Spleen (tissue), 13 donors: ENCODE measurements at places on chromosomes 13 and 19. TPM values are rescaled to one million over a fixed set of nuclear protein-coding genes. Genes with fewer than 3 reads are reported as not detected.

F7 gene
- not detected for total RNA-seq

IL12RB1 gene
- 28.7 TPM for total RNA-seq

MBD3L3 gene
- total RNA-seq = not detected

CACNA1A gene
- 1.6 TPM for total RNA-seq

FAM32A gene
- total RNA-seq = 69.1 TPM

PLPPR3 gene
- total RNA-seq = 0.79 TPM

GIPC3 gene
- 5.2 TPM for total RNA-seq

GRCh38 chr19:17933414-17934129, 757 bp downstream of the CCDC124 start:
- peaks cover 32% of the 10 kb centered on the region for H3K36me3 ChIP-seq
- no peak for DNase-seq
- peaks cover 9% of the 10 kb centered on the region for H3K4me1 ChIP-seq
- peak overlapping the region; percentile 94 for H3K27ac ChIP-seq

- no peak for DNase-seq
- no peaks in the 10 kb centered on the region for H3K36me3 ChIP-seq
- H3K4me1 ChIP-seq = no peaks in the 10 kb centered on the region
These were observed 516.8 kb downstream of the OLFM4 start for GRCh38 chr13:53545340-53545941.

GRCh38 chr13:32804673-32805230, 211.5 kb upstream of the KL start:
- H3K27ac ChIP-seq = no peak overlapping the region
- no peak for DNase-seq
- no peaks in the 10 kb centered on the region for H3K27me3 ChIP-seq
- H3K4me3 ChIP-seq = no peak overlapping the region
- H3K36me3 ChIP-seq = no peaks in the 10 kb centered on the region

GRCh38 chr13:51244637-51245405, 22.6 kb downstream of the FAM124A start:
- H3K4me3 ChIP-seq = no peak overlapping the region
- H3K27ac ChIP-seq = no peak overlapping the region
- peaks cover 5% of the 10 kb centered on the region for H3K36me3 ChIP-seq
- H3K4me1 ChIP-seq = no peaks in the 10 kb centered on the region
- no peak for DNase-seq
- H3K27me3 ChIP-seq = no peaks in the 10 kb centered on the region

DNA sequence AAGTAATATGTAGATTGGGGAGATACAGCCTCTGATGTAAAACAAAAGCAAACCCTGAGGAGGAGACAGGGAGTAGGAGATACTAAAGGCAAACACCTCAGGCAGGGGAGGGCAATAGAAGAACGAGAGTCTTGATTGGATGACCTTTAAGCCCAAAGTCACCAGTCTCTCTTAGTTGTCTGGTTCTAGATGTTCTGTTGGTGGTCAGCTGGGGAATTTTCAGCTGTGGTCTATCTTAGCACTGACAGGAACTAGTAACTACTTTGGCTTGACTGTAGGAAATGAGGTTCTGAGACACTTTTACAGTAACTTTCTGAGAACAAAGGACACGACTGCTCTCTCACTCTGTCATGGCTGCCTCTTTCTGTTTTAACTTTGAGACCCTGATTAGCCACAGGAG, 290.7 kb upstream of the MIR17HG start:
- H3K27ac ChIP-seq = no peak overlapping the region
- DNase-seq = no peak
- no peaks in the 10 kb centered on the region for H3K36me3 ChIP-seq
- H3K4me3 ChIP-seq = no peak overlapping the region

DNA sequence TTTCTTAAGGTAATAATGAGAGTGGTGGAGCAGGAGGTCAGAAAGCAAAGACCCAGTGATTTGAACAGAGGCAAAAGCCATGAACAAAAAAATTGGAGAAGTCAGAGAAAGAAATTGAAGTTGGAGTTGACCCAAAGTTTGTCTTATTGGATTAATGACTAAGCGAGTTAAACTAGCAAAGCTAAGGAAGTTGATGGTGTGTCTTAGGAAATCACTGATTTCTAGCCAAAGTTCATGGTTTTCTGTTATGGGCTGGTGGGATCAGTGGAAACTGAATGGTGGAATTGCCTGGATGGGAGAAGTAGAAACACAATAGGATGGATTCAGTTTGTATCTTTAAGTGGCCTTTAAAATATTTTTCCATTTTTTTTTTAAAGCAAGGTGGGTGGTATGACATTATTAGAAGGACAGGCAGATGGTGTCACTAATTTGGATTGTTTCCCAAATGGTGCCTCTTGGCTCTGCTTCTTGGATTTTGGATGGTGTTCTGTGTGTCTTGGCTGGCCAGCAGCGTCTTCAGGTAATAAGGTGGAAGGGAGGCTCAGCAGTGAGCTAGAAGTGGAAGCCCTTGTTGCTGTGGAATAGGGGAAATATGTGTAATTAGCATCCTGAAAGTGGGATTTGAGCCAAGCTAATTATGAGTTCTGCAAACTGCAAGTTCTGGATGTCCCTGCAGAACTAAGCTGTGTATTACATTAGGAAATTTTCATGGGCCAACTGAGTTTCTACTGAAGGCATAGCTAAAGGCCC, 302.9 kb downstream of the LMO7 start:
- no peak overlapping the region for H3K4me3 ChIP-seq
- H3K36me3 ChIP-seq = no peaks in the 10 kb centered on the region
- no peaks in the 10 kb centered on the region for H3K4me1 ChIP-seq
- no peak for DNase-seq

GRCh38 chr13:35694549-35695447, 218.3 kb upstream of the MAB21L1 start:
- H3K27me3 ChIP-seq = no peaks in the 10 kb centered on the region
- no peaks in the 10 kb centered on the region for H3K36me3 ChIP-seq
- no peaks in the 10 kb centered on the region for H3K4me1 ChIP-seq

DNA sequence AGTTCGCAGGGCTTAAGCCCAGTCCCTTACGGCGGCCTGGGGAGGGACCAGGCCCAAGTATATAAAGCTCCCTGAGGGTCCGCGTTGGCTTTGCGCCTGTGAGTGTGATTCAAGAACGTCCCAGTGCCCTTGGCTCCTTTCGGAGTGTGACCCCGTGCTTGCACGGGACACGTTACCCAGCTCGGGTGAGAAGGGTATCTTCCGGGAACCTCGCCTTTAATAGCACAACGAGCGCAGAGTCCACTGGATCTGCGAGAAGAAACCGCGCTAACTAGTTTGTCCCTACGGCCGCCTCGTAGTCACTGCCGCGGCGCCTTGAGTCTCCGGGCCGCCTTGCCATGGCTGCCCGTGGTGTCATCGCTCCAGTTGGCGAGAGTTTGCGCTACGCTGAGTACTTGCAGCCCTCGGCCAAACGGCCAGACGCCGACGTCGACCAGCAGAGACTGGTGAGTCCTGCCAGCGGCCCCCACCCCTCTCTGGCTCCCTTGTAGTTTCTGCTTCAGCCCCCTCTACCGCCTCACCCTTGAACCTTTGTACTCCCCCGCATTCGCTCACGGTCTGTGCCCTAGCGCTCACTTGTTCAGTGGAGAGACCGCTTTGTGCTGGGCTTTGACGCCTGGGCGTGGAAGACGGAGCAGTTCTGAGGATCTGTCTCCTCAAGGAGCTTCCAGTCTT, at the start of gene DNAJC15:
Gene DNAJC15 (plus strand): TSS at position 298 of the 675 bp plus-strand sequence. CDS start 41 bp downstream, at position 339.
- H3K4me1 ChIP-seq = peaks cover 24% of the 10 kb centered on the region
- DNase-seq = peak; percentile 94
- H3K27me3 ChIP-seq = no peaks in the 10 kb centered on the region
- no peaks in the 10 kb centered on the region for H3K36me3 ChIP-seq

DNA sequence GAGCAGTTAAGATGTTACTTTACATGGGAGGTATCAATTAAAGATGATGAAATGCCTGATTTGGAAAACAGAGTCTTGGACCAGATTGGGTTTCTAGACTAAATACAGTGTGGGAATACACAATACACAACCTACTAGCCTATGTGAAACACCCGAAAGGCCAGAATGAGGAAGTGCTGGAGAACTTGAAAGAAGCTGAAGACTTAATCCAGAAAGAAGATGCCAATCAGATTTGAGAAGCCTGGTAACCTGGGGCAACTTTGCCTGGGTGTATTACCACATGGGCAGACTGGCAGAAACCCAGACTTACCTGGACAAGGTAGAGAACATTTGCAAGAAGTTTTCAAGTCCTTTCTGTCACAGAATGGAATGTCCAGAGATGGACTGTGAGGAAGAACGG, 43.2 kb downstream of the N4BP2L1 start:
- H3K4me3 ChIP-seq = no peak overlapping the region
- H3K27ac ChIP-seq = no peak overlapping the region
- DNase-seq = no peak
- no peaks in the 10 kb centered on the region for H3K4me1 ChIP-seq
